ENCODE measurements at places on chromosomes 13 and 19. TPM values are rescaled to one million over a fixed set of nuclear protein-coding genes. Genes with fewer than 3 reads are reported as not detected.

DNA sequence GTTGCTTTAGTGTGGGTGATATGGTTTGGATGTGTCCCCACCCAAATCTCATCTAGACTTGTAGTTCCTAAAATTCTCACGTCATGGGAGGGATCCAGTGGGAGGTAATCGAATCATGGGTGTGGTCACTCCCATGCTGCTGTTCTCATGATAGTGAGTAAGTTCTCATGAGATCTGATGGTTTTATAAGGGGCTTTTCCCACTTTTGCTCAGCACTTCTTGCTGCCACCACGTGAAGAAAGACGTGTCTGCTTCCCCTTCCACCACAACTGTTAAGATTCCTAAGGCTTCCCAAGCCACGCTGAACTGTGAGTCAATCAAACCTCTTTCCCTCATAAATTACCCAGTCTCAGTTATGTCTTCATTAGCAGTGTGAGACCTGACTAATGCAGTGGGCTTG, 26.0 kb downstream of the OR10H4 start:
- DNase-seq, result no peak

DNA sequence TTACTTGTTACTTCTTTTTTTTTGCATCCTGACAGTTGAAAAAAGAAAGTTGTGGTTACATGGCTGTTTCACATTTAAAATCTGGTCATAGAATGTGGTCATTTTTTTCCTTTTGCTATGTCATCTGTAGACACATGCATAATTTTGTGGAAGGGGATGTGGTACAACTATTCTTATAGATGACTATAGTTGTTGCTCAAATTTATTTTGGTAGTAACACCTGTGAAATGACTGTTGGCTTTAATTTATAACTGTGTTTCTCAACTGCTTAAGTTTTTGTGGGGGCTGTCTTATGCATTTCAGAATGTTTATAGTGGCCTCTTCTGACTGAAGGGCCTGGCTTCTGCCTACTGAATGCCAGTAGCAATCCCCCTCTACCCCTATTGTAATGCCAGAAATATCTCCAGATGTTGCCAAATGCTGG, 130.5 kb downstream of the PAN3 start:
- no peak for DNase-seq

DNA sequence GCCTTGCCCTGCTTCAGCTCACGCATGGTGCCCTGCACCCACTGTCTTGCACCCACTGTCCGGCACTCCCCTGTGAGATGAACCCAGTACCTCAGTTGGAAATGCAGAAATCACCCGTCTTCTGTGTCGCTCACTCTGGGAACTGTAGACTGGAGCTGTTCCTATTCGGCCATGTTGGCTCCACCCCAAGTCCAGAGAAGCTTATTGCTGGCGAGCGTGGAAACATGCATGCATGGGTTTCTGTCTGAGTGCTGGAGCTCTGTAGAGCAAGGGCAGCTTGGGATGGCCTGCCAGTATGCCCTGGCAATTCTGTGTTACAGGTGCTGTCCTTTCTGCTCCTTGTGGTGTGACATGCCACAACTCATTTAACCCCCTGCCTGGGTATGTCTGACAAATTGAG, 152.8 kb downstream of the SHISA2 start:
- no peak for DNase-seq

- no peak for DNase-seq
Measured at GRCh38 chr19:56263319-56263718, 9.2 kb upstream of the EDDM13 start.

Gene MIA
- not detected for total RNA-seq
